ENCODE measurements at places on chromosomes 4 and X. TPM values are rescaled to one million over a fixed set of nuclear protein-coding genes. Genes with fewer than 3 reads are reported as not detected.
A peak's percentile ranks its signal among the peaks of the same experiment; 100 is the strongest.

DNA sequence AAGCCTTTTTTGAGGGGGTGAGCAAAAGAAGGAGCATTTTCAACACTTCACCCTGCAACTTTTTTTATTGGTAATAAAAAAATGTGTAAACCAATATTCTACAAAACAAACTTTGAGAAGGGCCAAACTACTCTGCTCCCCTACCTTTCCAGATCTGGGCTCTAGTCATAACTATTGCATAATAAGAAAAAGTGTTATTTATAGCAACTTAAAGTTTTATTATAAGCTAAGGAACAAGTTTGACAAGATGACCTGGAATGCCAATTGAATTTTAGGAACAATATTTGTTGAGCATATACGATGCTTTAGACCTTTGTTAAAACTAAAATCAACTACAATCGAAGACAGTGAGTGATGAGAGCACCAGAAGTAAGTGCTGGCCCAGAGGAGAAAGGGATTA, 409.6 kb downstream of the IL15 start:
- no peak overlapping the region for H3K4me3 ChIP-seq
- H3K27ac ChIP-seq, result no peak overlapping the region
- no peak for DNase-seq
- H3K36me3 ChIP-seq, result no peaks in the 10 kb centered on the region
- H3K27me3 ChIP-seq, result no peaks in the 10 kb centered on the region
- no peaks in the 10 kb centered on the region for H3K4me1 ChIP-seq

GRCh38 chr4:11435557-11435956, 6.9 kb upstream of the HS3ST1 start:
- H3K27ac ChIP-seq, result no peak overlapping the region
- no peaks in the 10 kb centered on the region for H3K27me3 ChIP-seq
- H3K36me3 ChIP-seq, result peaks cover 8% of the 10 kb centered on the region
- DNase-seq, result no peak
- no peak overlapping the region for H3K4me3 ChIP-seq

The MAGEC3 gene
- not detected for total RNA-seq

- no peak overlapping the region for H3K27ac ChIP-seq
- peaks cover 12% of the 10 kb centered on the region for H3K4me1 ChIP-seq
- H3K36me3 ChIP-seq, result peaks cover 71% of the 10 kb centered on the region
- H3K4me3 ChIP-seq, result no peak overlapping the region
Measured at GRCh38 chr4:121686255-121686654, 10.5 kb downstream of the ANXA5 start.

DNA sequence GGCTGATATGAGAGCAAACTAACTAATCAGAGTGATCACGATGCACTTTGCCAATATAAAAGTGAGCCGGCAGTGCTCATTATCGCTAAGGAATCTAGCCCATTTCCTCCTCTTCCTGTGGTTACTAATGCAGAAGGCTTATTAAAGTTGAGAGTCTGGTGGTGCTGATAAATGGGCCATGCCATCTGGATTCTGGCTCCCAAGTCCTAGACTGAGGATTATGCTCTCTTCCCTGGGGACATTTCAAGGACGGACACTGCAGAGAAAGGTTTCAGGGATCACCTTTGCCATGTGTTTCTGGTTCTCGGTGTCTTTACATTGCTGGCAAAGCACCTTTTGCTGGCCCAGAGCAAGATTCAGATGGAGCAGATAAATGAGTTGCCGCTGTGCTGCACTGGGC, 85.3 kb downstream of the RTL5 start:
- DNase-seq, result no peak
- no peak overlapping the region for H3K4me3 ChIP-seq
- H3K27ac ChIP-seq, result peak overlapping the region; percentile 68
- H3K36me3 ChIP-seq, result no peaks in the 10 kb centered on the region
- no peaks in the 10 kb centered on the region for H3K27me3 ChIP-seq

GRCh38 chr4:78529569-78530209, 21.9 kb upstream of the ANXA3 start:
- H3K36me3 ChIP-seq, result no peaks in the 10 kb centered on the region
- no peak overlapping the region for H3K27ac ChIP-seq
- no peaks in the 10 kb centered on the region for H3K4me1 ChIP-seq
- DNase-seq, result no peak
- H3K4me3 ChIP-seq, result no peak overlapping the region

The SATL1 gene
- not detected for total RNA-seq

- H3K4me1 ChIP-seq, result no peaks in the 10 kb centered on the region
- DNase-seq, result no peak
- no peaks in the 10 kb centered on the region for H3K36me3 ChIP-seq
Measured at GRCh38 chrX:45660477-45660876, 459.8 kb upstream of the DIPK2B start.

- no peaks in the 10 kb centered on the region for H3K4me1 ChIP-seq
- DNase-seq, result no peak
- H3K36me3 ChIP-seq, result no peaks in the 10 kb centered on the region
- H3K27ac ChIP-seq, result no peak overlapping the region
Measured at GRCh38 chr4:87144356-87144755, 76.1 kb downstream of the KLHL8 start.

GRCh38 chr4:158182736-158183135, 9.9 kb upstream of the GASK1B start:
- H3K27me3 ChIP-seq, result no peaks in the 10 kb centered on the region
- H3K27ac ChIP-seq, result no peak overlapping the region
- no peak for DNase-seq
- no peaks in the 10 kb centered on the region for H3K36me3 ChIP-seq
- H3K4me3 ChIP-seq, result no peak overlapping the region

The ZMAT1 gene
- 4.6 TPM for total RNA-seq

DNA sequence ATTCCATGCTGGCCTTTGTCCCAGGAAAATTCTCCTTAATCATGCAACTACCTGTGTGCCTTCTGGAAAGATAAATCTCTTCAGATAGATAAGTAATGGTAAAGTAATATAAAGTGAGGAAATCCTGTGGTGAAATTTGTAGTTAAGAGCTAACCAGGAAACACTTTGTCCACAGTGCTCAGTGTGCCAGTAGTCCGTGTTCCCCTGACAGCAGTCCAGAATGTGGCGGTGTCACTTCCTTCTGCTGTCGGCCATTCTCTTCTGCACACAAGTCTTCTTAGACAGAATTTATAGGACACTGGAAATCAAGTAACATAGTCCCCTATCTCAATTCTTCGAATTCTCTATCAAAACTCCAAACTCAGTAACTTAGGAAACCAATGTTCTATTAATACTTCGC, 5.7 kb upstream of the CXXC4 start:
- DNase-seq, result no peak
- H3K36me3 ChIP-seq, result no peaks in the 10 kb centered on the region
- no peak overlapping the region for H3K27ac ChIP-seq
- H3K27me3 ChIP-seq, result no peaks in the 10 kb centered on the region
- no peak overlapping the region for H3K4me3 ChIP-seq
- H3K4me1 ChIP-seq, result no peaks in the 10 kb centered on the region

The CYTL1 gene
- 1.0 TPM for total RNA-seq

GRCh38 chrX:155056877-155057792, 13.8 kb downstream of the CMC4 start:
- no peak overlapping the region for H3K4me3 ChIP-seq
- H3K27ac ChIP-seq, result peak overlapping the region; percentile 48
- H3K4me1 ChIP-seq, result no peaks in the 10 kb centered on the region
- DNase-seq, result no peak
- H3K27me3 ChIP-seq, result no peaks in the 10 kb centered on the region
- H3K36me3 ChIP-seq, result no peaks in the 10 kb centered on the region

GRCh38 chr4:106238820-106239420, 77.1 kb downstream of the TBCK start:
- DNase-seq, result no peak
- H3K4me1 ChIP-seq, result no peaks in the 10 kb centered on the region
- H3K36me3 ChIP-seq, result no peaks in the 10 kb centered on the region
- no peak overlapping the region for H3K4me3 ChIP-seq
- H3K27me3 ChIP-seq, result no peaks in the 10 kb centered on the region

- no peaks in the 10 kb centered on the region for H3K36me3 ChIP-seq
- no peaks in the 10 kb centered on the region for H3K4me1 ChIP-seq
- no peak overlapping the region for H3K4me3 ChIP-seq
Measured at GRCh38 chrX:27439771-27440170, 23.4 kb downstream of the PPP4R3C start.

DNA sequence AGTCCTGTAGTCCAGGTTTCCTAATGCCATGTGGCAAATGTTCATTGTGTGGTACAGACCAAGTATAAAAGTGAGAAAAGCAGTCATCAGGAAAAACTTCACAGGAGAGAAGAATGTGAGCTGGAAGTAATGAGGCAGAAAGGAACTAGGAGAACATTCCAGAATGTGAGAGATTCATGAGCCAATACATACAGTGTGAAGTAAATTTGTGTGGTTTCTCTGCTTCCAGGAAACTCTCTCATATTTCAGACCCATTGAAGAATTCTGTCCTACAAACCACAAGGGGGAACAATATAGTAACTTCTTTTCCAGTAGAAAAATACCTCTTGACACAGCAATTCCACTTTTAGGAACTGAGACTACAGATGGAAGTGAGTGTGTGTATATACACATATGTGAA, 136.5 kb downstream of the RNF150 start:
- DNase-seq, result no peak
- H3K27me3 ChIP-seq, result no peaks in the 10 kb centered on the region
- no peaks in the 10 kb centered on the region for H3K36me3 ChIP-seq
- no peak overlapping the region for H3K4me3 ChIP-seq
- peaks cover 10% of the 10 kb centered on the region for H3K4me1 ChIP-seq
- H3K27ac ChIP-seq, result peak overlapping the region; percentile 38

DNA sequence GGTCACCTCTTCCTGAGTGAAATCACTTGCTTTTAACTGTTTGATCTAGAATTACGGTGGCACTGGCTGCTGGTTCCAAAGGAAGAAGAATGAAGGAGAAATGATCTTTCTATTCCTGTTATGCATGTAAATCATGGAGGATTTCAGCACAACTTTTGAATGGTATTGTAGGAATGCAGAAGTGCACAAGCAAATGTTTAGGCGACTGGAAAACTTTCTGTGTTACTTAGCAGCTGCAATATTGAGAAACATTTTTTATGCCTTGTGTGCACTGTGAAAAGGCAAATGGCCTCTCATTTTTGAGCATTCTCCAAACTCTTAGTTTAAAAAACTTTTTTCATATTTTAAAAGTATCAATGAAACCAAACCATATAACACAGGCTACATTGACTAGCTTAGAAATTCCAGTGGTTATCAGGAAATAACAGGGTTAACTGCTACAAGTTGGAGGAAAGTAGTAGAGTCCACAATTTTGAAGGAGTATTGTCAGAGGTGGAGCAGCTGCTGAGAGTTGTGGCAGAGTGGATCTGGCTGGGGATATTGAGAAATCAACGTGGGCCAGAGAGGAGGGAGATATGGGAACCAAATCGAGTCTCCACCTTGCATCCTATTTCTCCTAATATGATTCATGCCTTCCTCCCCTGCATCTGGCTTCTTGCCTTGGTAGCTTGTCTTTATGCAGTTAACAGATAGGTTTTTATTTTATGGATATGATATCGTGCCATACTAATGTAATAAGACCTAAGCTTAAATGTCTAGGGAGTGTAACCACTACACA, 32.0 kb upstream of the FHL1 start:
- no peaks in the 10 kb centered on the region for H3K4me1 ChIP-seq
- no peaks in the 10 kb centered on the region for H3K36me3 ChIP-seq
- DNase-seq, result no peak
- H3K4me3 ChIP-seq, result no peak overlapping the region
- no peak overlapping the region for H3K27ac ChIP-seq

The RGN gene
- total RNA-seq, result 3.8 TPM

- H3K4me3 ChIP-seq, result no peak overlapping the region
- no peaks in the 10 kb centered on the region for H3K36me3 ChIP-seq
- no peak overlapping the region for H3K27ac ChIP-seq
- no peaks in the 10 kb centered on the region for H3K27me3 ChIP-seq
- DNase-seq, result no peak
- H3K4me1 ChIP-seq, result no peaks in the 10 kb centered on the region
Measured at GRCh38 chr4:110793890-110794554, 171.1 kb upstream of the PITX2 start.

GRCh38 chr4:68569466-68570121, 6.5 kb downstream of the UGT2B17 start:
- no peak overlapping the region for H3K4me3 ChIP-seq
- H3K27me3 ChIP-seq, result no peaks in the 10 kb centered on the region
- H3K4me1 ChIP-seq, result no peaks in the 10 kb centered on the region
- H3K27ac ChIP-seq, result no peak overlapping the region
- H3K36me3 ChIP-seq, result no peaks in the 10 kb centered on the region
- DNase-seq, result no peak

The TLL1 gene
- 0.57 TPM for total RNA-seq

DNA sequence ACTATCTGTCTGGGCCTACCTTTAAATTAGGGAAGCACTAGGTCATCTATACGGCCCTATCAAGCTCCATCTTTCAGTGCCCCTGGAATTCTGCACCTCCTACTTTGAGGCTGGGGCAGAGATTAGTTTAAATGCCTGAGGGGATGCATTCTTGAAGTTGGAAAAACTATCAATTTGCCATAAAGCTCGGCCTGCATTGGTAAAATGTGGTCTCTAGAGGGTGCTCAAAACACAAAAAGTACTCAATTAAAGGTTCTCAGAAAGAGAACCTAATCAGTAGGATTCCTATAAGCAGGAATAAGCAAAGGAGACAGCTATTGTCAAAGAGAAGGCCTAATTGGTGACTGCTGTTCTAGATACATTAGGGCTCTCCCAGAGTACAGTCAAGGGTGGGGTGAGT, 111.7 kb downstream of the AMER1 start:
- no peaks in the 10 kb centered on the region for H3K4me1 ChIP-seq
- no peak for DNase-seq
- H3K36me3 ChIP-seq, result no peaks in the 10 kb centered on the region
- H3K27me3 ChIP-seq, result no peaks in the 10 kb centered on the region

GRCh38 chr4:7043284-7044136, at the start of gene TADA2B:
TADA2B (plus strand) TSS chr4:7043372; CDS start chr4:7043580, 208 bp downstream.
- no peak for DNase-seq
- peak within 1 kb of the TSS; percentile 96 for H3K4me3 ChIP-seq
- H3K27me3 ChIP-seq, result no peaks in the 10 kb centered on the region
- H3K27ac ChIP-seq, result peak within 1 kb of the TSS; percentile 90
- H3K4me1 ChIP-seq, result peaks cover 60% of the 10 kb centered on the region

DNA sequence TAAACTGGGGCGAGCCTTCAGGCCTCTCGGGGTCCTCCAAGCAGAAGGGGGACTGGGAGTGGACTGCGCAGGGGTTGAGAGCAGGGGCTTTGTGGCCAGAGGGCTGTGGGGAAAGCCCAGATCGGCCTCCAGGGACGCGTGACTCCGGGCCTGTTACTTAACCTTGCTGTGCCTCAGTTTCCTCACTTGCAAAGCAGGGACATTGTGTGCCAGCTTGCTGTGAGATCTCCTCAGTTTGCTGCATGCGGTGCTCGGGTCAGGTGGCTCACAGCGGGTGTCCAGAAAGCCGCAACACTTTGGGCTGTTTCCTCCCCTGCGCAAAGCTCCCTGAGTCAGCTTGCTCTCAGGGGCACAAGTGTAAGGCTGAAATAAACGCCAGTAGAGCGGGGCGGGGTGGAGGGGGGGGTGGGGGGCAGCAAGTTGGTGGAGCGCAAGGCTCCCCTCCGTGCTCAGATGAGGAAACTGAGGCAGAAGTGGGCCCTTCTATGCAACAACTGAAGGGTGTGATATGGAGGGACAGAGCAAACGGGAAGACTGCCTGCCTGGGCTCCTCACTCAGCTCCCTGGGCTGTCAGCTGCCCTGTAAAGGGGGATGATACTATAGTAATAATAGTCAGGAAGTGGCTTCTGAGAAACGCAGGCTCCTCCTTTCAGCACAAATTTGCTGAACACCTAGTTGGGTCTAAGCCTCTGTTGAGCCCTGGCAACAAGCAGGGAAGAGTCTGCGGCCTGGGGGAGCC, 101.0 kb downstream of the HMX1 start:
- no peaks in the 10 kb centered on the region for H3K27me3 ChIP-seq
- DNase-seq, result no peak
- no peaks in the 10 kb centered on the region for H3K4me1 ChIP-seq
- H3K27ac ChIP-seq, result no peak overlapping the region
- no peak overlapping the region for H3K4me3 ChIP-seq
